ENCODE measurements at places on chromosomes 3 and 15. TPM values are rescaled to one million over a fixed set of nuclear protein-coding genes. Genes with fewer than 3 reads are reported as not detected.

DNA sequence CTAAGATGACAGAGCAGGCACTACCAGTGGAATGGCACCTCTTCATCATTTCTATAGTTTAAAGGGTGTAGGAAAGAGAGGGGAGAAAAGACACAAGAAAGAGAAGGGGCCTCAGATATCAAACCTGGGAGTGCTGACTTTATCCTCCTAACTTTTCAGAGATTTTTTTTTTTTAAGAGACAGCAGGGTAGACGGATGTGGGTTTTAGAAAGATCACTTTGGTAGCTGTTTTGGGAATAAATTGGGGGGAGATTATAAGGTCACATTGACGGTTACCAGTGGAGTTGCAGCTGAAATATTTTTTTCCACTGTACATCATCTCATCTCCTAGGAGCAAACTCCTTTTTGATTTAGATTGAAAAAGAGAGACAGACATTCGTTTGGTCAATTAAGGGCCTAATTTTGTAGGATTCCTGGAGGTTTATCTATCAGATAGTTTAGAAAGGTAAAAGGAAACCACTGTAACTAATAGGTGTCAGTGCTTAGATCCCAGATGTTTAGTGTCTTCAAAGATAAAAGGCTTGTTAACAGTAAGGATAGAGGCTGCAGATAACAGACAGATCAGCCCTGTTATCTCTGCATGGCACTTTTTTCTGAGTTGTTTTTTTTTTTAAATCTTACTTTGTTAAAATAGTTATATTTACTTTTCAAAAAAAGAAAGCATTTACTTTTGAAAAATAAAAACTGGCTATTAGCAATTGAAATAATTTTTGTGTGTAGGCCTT, 1057.0 kb downstream of the IGSF11 start:
- DNase-seq = no peak

The KCNH8 gene
- total RNA-seq = 0.26 TPM

The ALG1L2 gene
- 0.99 TPM for total RNA-seq

- DNase-seq = no peak
These were observed 13.9 kb downstream of the UPK1B start for GRCh38 chr3:119187266-119187665.

The NR1I2 gene
- total RNA-seq = 1.2 TPM

- no peak for DNase-seq
These were observed 954.2 kb downstream of the CADM2 start for GRCh38 chr3:85912980-85913379.

DNA sequence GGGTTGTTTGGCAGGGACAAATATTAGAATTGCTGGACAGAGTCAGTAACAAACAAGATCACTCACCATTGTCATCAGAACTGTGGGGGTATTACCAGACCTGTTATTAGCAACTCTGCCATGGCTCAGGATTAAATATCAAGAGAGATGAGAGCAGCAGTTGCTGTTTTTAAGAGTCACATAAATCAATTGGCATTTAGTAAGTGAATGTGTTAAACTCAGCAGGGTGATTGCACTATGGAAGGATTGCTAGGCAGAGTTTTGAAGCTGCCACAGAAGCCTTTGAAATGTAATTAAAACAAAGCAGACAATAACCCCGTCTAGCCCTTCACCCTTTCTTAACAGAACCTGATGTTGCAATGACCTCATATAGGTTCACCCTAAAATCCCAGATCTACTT, 238.8 kb downstream of the GAP43 start:
- no peak for DNase-seq

GRCh38 chr3:144031938-144032337, 60.3 kb downstream of the DIPK2A start:
- peak; percentile 54 for DNase-seq

The CHAC1 gene
- total RNA-seq = 9.2 TPM
